ENCODE measurements at places on chromosomes 5 and 9.

- no peak for DNase-seq
Measured at GRCh38 chr5:169085636-169086035, 215.3 kb downstream of the SLIT3 start.

DNA sequence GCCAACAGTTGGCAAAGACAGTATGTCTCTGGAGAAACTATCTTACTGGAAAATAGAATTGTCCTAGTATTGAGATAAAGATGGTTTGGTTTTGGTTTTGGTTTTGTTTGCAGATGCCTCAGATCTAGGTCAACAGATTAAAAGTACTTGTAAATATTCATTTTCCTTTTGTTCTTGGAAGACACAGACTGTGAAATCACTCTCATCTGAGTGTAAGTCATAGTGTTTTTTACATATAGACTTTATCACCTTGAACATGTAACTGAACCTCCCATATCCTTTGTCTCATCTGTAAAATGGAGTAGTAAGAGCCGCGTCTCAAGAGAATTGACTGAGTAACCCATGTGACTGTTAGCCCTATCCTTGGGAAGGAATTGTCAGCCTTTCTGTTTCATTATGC is 34.3 kb downstream of the MAP3K1 start:
- no peak for DNase-seq

- no peak for DNase-seq
Measured at GRCh38 chr9:14961372-14962068, 51.3 kb upstream of the FREM1 start.

DNA sequence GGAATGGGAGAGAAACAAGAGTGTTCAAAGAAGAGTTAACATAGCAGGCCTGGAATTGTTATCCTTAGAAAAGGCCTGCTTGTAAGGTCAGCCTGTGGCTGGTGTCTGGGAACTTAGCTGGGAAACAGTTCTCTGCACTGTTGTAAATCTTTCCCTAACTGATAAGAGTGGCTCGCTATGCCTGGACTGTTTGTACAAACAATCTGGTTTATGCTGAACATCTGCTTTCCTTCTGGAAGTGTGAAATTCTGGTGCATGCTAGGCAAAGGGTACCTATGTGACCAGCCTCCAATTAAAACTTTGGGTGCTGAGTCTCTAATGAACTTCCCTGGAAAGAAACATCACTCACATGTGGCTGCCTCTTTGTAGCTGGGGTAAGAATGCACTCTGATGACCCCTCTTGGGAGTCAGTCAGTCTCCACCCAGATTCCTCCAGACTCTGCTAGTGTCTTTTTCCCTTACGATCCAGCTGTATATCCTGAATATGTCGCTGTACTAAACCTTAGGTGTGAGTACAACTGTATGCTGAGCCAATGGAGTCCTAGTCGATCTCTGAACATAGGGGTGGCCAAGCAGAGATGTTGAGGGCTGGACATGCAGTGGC is 16.5 kb downstream of the SPARC start:
- DNase-seq: no peak

DNA sequence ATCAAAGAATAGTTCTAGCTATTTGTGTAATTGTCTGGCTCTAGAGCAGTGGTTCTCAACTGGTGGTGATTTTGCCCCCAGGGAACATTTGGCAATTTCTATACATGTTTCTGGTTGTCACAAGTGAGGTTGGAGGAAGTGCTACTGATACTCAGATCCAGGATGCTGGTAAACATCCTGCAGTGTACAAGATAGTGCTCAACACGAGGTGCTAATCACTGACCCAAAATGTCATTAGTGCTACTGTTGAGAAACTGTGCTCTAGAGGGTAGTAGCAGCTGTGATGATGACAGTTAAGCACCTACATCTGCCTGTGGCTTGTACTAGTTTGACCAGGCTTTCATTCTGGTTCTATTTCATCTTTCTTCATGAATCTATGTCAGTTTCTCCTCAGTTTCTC is 22.1 kb downstream of the LRRC19 start:
- no peak for DNase-seq

DNA sequence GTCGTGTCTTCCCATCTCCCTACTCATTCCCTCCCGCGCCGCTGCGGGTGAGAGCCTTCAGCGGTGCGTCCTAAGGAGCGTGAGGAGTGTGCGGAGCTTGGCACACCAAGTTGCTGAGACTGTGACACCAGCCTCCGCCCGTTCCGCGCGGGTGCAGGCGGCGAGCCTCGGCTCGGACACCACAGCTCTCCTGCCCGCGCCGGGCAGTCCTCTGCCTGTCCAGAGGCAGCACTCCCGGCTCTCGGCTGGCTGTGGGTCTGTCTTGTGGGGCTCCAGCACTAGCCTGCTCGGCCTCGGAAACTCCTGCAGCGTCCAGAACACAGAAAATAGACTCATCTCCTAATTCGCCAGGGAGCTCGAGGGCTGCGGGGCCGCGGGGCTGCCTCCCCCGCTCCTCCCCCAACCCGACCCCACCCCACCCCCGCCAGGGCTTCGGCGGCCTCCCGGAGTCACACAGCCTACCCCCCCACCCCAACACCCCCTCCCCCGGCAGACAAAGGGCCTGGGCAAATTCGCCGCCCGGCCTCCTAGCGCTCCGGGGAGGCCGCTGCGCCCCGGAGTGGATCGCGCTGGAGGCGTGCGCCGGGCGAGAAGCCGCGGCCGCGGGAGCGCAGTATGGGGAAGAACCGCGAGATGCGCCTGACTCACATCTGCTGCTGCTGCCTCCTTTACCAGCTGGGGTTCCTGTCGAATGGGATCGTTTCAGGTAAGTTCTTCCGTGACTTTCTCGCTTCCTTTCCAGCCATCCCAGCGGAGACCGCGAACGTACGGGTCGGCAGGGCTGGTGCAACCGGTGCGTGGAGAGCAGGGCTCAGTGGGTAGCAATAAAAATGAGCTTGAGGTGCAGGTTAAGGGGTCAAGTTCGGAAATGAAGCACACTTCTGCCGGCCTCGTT is at the start of gene ADAMTS19:
TSS of gene ADAMTS19 (plus strand) at position 522 of the 895 bp plus-strand sequence. CDS start at position 616, 94 bp downstream.
- peak; percentile 31 for DNase-seq

DNA sequence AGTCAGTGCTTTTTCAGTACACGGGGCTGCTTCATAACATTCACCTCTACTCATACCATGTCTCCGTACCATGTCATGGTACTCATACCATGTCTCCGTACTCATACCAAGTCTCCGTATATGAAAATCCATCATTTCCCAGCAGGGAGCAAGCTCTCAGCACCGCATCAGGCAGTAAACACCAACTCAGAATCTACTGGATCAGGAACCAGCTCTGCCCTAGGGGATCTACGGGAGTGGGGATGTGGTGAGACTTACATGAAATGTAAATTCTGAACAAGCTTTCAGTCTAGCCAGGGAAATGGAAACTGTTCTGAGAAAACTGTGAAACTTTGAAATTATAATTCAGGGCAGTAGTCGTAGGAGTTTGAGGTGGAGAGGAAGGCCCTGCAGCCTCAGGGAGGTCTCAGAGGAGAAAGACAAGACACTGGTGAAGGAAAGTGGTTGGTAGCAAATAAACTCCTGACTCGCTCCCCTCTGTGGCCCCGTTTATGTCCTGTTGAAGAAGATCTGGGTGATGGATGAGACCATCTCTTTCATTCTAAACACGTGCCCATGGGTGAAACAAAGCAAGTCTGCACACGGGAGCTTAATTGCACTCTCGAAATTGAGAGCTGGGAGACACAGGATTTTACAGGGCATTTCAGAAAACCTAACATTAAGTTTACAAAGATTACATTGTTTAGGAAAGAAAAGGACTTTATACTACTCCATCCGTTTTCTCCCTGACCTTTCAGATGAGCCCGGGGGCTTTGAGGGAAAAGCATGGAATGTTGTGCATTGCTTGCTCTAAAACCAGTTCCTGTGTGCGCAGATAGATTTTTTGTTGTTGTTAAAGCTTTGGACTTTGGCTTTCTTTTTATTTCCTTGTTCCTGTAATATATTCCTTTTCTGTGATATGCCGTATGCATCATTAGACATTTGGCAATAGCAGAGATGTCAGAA is 26.8 kb downstream of the ACTBL2 start:
- no peak for DNase-seq

DNA sequence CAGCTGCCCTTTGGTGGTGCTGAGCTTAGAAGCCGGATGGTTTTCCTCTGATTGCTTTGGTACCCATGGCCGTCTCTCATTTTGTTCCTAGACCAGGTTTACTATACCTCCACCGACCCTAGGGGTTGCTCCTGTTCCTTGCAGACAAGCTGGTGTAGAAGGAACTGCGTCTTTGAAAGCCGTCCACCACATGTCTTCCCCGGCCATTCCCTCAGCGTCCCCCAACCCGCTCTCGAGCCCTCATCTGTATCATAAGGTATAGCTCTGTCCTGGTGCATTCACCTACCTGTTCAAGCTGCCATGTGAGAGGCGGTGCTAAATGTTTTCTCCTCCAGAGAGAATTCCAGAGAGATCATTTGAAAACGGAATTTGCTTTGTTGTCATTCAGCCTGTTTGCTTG is 39.5 kb downstream of the TENT4A start:
- peak; percentile 0 for DNase-seq

- DNase-seq: no peak
Measured at GRCh38 chr9:111804636-111805035, 9.9 kb upstream of the SHOC1 start.

- DNase-seq: no peak
Measured at GRCh38 chr9:14418301-14418940, 104.5 kb upstream of the NFIB start.

DNA sequence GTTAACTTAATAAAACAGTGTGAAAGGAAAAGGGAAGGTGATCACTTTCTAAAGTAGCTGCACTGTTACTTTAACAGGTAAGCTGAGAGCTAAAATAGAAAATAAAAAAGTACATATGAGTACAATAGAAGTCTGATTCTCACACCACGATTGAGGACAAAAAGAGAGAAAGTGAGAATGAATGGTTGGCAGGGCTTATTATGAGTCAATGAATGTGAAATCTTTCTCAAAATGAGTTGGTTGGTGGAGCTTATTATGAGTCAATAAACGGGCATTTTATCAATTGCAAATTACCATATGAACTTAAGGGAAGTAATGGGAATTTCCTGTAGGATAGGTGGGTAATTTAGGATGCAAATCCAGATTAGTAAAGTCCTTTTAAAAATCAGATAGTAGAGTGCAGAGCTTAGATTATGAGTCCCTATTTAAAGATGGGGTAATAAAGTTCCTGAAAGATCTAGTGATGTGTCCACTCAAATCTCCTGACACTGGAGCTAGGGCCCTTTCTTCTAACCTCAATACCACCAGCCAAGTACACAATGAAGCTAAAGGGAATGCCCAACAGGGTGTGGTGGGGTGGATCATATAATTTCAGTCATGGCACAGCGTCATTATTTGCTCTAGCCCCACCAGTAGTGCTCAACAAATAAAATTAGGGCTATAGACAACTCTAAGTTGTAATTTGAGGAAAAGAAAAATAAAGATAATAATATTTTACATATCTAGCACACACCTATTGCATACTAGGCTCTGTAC is 21.1 kb upstream of the TLR4 start:
- no peak for DNase-seq

DNA sequence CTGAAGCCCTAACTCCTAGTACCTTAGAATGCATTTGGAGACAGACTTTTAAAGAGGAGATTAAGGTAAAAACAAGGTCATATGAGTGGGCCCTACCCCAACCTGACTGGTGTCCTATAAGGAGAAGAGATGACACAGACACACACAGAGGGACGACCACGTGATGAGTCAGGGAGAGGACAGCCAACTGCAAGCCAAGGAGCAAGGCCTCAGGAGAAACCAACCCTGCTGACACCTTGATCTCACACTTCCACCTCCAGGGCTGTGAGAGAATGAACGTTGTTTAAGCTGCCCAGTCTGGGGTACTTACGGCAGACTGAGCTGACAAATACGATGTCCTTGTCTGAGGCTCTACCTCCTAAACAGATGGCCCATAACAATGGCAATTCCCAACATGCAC is 93.6 kb downstream of the ROR2 start:
- no peak for DNase-seq

- DNase-seq: peak; percentile 51
Measured at GRCh38 chr9:120935383-120935857, 8.8 kb upstream of the TRAF1 start.

DNA sequence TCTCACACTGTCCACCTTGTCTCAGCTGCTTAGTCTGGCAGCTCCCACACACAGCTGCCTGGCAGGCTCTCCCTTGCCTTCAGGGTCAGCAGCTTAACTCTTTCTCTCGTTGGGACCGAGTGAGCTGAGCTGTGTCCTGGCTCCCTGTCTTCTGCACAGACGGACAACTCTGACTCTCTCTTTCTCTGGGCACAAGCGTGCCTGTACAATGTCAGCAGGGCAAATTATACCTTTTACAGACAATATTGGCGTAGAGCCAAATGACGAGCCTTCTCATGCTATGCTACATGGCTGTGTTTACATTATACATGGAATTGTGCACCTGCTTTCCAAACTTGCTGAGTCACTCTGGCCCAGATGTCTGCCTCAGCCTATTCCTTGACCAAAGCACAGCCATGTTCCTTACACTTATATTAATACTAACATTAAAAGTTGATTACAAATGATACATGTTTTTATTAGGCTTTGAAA is 188.6 kb downstream of the CYLC2 start:
- no peak for DNase-seq

GRCh38 chr5:78922879-78923621 is 62.1 kb downstream of the ARSB start:
- DNase-seq: no peak

- DNase-seq: no peak
Measured at GRCh38 chr5:52740007-52740406, 47.7 kb upstream of the ITGA1 start.

GRCh38 chr5:130104895-130105688 is 200.8 kb downstream of the CHSY3 start:
- no peak for DNase-seq

DNA sequence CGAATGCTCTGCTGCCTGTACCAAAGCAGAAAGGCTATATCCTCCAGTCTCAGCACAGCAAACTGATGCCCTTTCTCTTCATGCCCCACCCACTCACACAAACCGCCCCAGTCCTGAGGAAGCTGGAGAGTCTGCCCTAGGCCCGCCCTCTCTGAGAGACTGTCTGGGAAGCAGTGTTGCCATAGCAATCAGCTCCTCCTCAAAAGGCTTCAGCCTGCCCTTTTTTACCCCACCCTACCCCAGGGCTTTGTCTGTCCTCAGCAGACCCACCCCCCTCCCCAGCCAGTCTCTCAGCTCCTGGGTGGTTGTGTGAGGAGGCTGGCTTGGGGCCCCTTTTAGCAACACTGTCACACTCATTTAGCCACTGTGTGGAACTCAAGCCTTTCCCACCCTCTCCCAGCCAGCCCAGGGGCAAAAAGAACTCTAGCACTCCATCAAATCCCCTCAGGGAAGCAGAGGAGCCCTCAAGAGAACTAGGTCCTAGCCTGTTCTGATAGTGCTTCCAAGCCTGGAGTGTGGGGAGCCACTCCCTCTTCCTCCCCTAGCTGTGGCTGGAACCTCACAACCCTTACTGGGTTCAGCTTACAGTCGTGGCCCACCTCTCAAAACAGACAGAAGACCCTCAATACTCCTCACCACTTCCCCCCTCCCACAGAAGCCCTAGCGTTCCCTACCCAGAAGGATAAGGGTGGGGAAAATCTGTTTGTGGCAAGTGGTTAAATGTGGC is 1.4 kb downstream of the ATOSB start:
- DNase-seq: peak; percentile 69

DNA sequence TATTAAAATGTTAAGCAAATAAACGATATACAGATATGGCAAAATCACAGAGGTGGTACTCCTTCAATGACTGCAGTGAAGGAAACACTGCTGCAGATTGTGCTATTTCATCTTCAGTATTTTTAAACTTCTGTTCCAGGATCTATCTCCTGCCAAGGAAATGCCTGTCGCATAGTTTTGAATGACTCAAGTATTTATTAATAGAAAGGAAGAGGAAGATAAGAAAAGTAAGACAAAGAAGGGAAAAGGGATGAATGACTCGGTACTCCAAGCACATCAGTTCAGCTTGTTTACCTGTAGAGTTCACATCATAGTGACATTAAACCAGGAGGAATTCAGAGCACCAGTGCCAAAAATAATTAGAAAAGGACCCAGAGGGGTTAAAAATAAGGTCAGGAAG is 5.1 kb upstream of the GPX8 start:
- DNase-seq: no peak

Measured in activated T-cell treated with anti-CD3 and anti-CD28 coated beads, Interleukin-2, amount 50 U/mL, for 24 hours (primary cell).